ENCODE measurements at places on chromosomes 13 and 19.

DNA sequence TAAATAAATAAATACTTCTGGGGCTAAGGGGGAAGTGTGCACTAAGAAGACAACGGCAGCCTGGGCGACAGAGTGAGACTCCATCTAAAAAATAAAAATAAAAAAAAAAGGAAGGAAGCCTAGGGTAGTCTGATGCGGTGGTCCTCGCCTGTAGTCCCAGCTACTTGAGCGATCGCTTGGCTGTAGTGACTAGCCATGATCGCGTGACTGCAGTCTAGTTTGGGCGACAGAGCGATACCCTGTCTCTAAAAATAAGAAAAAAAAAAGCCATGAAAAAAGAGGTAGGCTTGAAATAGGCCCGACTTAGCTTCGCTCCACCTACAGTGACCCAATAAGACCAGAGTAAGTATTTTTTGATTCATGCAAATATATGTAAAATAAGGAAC lies 661 bp upstream of the BABAM1 start:
- no peak for DNase-seq

DNA sequence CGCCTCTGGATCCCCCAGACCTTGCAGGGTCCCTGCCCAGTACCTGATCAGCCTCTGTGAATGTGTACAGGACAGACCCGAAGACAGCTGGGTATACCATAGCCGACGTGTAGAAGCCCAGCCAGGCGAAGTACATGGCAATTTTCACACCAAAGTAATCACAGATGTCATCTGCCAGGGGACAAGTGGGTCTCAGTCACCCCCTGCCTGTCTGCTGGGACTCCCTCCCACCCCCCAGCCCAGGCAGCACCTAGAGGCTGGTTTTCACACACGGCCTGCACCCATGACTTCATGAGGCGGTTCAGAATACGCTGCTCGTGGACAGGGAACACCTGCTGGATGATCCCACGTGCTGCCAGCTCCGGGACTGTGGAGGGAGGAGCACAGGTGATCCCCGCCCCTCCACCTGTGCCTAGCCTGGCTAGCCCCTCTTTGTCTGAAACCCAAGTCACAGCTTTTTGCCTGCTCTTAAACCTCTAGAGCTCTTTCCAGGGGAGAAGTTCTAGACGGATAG lies 3.6 kb downstream of the ANO8 start:
- DNase-seq, result no peak

DNA sequence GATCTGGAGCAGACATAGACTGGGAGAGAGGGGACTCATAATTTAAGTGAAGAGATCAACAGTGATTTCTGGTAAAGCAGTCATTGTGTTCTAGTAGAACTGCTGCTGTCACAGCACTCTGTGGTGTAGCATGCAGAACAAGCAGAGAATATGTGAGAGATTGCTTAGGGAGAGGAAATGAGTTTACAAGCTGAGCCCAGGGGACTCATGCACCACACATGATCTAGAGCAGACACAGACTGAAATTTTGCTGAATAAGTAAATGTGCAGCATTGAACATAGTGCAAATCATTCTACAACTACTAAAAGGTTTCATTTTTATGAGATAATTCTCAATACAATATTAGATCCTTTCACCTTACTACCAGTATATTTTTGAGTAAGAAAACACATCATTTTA lies 125.7 kb downstream of the MYO16 start:
- DNase-seq, result no peak

DNA sequence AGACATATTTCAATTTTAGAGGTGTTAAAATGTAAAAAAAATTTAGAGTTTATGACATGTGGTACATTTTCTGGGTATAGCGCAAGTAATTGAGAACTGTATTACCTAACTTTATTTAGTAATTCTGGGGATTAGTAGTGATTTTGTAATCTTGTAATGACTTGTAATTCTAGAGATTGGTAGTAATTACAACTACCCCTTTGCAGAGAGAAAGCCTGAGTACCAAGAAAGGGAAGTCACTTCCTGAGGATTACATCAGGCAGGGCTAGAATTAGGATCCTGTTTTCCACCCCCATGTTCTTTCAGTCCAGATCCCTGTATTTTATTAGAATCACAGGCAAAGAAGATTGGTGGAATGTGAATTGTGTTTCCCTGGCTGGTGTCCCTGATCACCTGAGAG lies 274.9 kb downstream of the KCNRG start:
- DNase-seq, result no peak

- no peak for DNase-seq
Observed at GRCh38 chr19:55305491-55305890, 19.6 kb downstream of the TMEM150B start.

- DNase-seq, result no peak
Observed at GRCh38 chr13:81116461-81117282, 775.7 kb upstream of the SPRY2 start.

GRCh38 chr13:32737111-32737571 lies 150.9 kb downstream of the PDS5B start:
- no peak for DNase-seq

GRCh38 chr19:1882089-1882785 lies 3.1 kb downstream of the ABHD17A start:
- peak; percentile 84 for DNase-seq

- DNase-seq, result no peak
Observed at GRCh38 chr19:56112313-56112709, 8.8 kb downstream of the ZNF787 start.

- DNase-seq, result no peak
Observed at GRCh38 chr19:1283207-1283916, 2.3 kb upstream of the EFNA2 start.

DNA sequence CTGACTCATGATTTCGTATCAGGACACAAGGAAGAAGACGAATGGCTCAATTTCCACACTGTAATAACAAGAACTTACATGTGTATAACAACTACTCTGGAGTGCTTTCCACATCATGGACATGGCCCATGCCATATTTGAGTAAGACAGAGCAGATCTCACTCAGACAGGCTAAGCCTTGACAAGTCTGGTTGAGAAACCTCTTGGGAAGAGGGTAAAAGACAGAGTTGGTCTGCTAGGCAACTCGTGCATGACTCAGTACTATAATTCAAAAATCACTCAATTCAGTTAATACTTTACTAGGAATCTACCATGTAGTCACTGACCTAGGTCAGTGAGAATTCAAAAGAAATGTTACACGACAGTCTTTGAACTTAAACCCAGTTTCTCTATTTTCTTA lies 5.7 kb upstream of the THSD1 start:
- DNase-seq, result no peak

DNA sequence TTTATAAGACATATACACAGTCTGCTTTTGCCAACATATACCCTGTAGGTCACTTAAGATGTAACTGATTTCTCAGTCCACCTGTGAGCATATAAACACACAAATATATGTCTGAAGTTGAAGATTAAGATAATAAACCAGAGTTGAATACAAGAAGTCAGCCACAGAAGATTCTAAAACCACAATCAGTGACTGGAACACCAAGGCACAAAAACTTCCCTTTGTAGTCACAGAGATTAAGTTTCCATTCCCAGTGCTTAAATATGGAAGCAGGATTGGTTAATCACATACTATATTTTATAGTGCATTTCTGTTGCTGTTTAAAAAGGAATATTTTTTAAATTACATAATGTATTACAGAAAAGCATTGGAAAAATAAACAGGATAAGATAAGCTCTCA lies 39.9 kb downstream of the MTMR6 start:
- no peak for DNase-seq

- no peak for DNase-seq
Observed at GRCh38 chr19:19559931-19560330, 21.9 kb downstream of the CILP2 start.

GRCh38 chr13:87535911-87536310 lies 135.3 kb upstream of the SLITRK5 start:
- DNase-seq, result no peak

- DNase-seq, result no peak
Observed at GRCh38 chr13:102901615-102902305, 55.9 kb downstream of the ERCC5 start.

DNA sequence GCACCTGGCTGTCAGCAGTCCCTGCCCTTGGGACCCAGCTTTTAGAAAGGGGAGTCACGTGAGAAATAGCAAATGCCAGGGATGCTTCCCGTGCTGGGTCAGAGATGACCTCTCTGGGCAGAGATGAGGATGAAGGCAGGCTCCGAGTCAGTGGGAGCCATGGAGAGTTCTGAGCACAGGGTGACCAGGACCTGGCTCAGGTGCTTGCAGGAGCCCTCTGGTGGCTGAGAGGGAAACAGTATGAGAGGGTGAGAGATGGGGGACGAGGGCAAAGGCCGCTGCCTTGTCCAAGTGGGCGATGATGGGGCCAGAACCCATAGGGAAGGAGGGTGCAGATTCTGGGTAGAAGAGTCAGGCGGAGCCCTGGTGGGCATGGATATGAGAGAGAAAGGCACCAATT lies 15.8 kb downstream of the TMED1 start:
- DNase-seq, result no peak

- no peak for DNase-seq
Observed at GRCh38 chr19:17495639-17496296, 15.7 kb upstream of the PGLS start.

GRCh38 chr19:34259367-34260095 lies 5.2 kb downstream of the GARRE1 start:
- no peak for DNase-seq
